ENCODE measurements at places on chromosomes 5 and 9.

- DNase-seq: no peak
Measured at GRCh38 chr9:31394015-31394473, 990.4 kb upstream of the ACO1 start.

DNA sequence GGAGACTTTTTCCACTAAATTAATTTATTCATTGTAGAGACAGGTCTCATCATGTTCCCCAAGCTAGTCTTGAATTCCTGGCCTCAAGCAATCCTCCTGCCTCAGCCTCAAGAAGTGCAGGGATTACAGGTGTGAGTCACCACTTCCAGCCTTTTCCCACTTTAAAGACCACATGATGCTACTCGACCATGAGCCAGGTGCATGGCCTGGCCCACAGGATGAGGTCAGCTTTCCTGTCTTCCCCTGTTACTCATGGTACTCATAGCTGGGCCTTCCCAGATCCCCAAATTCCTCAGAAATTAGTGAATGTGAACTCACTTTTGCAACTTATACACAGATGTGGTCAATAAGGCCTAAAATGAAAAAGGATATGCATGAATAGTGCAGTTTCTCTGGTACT lies 395.9 kb downstream of the SEMA5A start:
- DNase-seq: no peak

GRCh38 chr9:33374190-33374589 lies 28.2 kb downstream of the AQP7 start:
- no peak for DNase-seq

GRCh38 chr9:35112257-35113020 lies 3.2 kb downstream of the ATOSB start:
- DNase-seq: no peak

DNA sequence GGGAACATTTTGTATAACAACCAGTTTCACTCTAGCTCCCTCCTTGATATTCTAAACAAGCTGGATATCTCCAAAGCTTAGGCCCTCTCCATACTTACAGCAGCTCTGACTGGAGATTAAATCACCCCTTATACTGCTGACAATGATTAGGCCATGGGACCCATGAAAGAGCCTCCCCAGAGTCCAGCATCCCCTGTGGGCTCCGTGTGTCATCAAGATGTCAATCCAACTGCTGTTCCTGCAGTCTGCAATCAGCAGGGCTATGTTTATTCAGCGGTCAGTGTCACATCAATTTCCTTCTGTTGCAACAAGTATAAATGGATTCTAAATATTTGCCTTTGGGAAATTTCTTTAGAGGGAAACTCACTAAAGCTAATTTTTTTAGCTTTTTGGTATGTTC lies 26.6 kb downstream of the PCDHAC2 start:
- DNase-seq: no peak

DNA sequence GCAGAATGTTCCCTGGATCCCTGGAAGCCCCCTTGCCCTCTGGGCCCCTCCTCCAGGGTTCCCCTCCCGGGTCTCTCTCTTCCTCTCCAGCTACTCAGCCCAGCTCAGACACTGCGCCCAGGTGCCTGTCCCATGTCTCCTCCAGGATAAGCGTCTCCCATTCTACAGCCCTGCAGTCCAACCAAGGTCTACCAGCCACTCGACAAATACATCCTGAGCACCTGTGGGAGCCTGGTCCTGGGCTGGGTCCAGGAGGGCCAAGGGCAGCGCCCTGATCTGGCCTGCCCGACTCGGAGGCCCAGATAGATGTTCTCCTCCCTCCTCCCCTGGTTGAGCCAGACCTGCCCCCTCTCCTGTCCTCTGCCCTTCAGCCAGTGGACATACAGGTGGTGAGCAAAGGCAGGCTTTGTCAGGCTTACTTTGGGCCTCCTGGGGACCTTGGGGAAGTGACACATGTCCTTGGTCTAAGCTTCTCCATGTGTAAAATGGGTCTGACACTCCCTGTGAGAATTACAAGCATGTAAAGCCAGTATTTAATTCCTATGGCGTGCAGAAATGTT lies 1.4 kb downstream of the FLT4 start:
- DNase-seq: no peak

DNA sequence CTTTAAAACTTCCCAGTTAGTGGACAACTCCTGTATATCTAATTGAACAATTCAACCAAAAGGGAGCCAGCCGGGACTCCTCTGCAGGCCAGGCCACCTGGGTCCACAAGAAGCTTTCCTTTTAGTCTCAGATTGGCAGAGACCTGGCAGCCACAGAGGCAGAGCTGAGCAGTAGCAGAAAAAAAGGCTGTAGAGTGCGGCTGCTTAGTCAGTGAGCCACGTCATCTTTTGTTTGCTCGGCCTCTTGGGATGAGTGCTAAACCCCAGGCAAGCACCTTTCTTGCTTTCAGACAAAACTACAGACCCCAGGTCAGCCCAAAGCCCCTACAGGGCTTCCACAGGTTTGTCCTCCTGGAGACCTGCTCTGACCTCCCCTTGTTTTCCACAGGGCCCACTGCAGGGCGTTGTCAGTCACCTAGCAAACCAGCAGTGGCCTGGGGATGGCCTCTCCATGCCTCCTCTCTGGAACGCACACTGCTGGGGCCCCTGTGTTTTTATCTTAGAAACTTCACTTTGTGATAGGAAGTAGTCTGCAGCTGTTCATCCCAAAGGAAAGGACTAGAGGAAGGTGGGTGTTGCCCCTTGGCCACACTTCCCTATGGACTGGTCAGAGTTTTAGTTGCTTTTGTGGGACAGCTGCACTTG lies 49.9 kb downstream of the SHB start:
- DNase-seq: no peak

GRCh38 chr9:137294681-137295237 lies 7.3 kb downstream of the NRARP start:
- peak; percentile 79 for DNase-seq

- no peak for DNase-seq
Measured at GRCh38 chr9:115649991-115650472, 503.6 kb upstream of the PAPPA start.
